Activated T-helper 1 cell treated with anti-CD3 and anti-CD28 coated beads, Interleukin-12 subunit alpha, Interleukin-12 subunit beta, Interleukin-2, Interleukin-4 antibody, amounts not matched to agents 30 ng/mL and 10 ng/mL and 1 ng/mL, durations not matched to agents 14 hours and 24 hours and 36 hours (primary cell): ENCODE measurements at places on chromosomes 7 and 10. TPM values are rescaled to one million over a fixed set of nuclear protein-coding genes. Genes with fewer than 3 reads are reported as not detected.

Gene IFIT5
- 8.7 TPM in 2 replicates for total RNA-seq

Gene PLAC9
- total RNA-seq = not detected in 2 replicates

Gene ENTPD1
- total RNA-seq = 25.8 and 26.3 TPM in 2 replicates

Gene RSPH10B
- 0.81 and 1.1 TPM in 2 replicates for total RNA-seq

Gene HTR5A
- not detected in 2 replicates for total RNA-seq

Gene PRKG1
- not detected in 2 replicates for total RNA-seq

DNA sequence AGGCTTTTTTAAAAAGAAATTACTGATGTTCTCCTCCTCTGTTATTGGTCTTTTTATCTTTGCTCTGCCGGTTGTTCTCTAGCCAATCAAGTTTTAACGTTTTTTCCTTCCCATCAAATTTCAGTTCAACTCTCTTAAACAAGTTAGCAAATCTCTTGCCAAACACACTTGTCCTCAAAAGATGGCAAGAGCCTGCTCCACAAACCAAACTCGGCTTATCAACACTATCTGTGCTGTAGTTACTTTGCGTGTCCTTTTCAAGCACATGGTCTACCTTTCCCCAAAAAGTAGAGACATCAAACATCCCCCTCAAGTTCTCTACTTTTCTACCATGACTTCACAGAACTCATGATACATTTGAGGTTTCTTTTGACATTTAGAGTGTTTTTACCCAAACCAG, 71.3 kb downstream of the OSBPL3 start:
- DNase-seq = no peak

GRCh38 chr7:12351843-12352242, 51.8 kb downstream of the VWDE start:
- no peak for DNase-seq

DNA sequence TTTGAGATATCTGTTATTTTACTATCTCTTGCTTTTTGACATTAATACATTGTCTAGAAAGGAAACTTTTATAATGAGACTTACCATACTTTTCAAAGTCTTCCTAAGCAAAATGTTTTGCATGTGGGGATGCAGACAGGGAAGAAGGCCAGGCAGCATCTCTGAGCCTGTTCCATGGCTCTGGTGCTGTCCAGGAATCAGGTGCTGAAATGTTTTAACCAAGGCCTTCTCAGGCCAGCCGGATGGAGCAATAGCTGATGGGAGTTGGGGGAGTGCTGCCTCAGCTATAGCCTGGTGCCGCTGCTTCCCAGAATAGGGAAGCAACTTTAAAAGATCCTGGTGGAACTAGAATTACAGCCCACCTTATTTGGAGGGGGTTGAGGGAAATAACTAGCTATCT, 38.5 kb downstream of the CRTAC1 start:
- no peak for DNase-seq

DNA sequence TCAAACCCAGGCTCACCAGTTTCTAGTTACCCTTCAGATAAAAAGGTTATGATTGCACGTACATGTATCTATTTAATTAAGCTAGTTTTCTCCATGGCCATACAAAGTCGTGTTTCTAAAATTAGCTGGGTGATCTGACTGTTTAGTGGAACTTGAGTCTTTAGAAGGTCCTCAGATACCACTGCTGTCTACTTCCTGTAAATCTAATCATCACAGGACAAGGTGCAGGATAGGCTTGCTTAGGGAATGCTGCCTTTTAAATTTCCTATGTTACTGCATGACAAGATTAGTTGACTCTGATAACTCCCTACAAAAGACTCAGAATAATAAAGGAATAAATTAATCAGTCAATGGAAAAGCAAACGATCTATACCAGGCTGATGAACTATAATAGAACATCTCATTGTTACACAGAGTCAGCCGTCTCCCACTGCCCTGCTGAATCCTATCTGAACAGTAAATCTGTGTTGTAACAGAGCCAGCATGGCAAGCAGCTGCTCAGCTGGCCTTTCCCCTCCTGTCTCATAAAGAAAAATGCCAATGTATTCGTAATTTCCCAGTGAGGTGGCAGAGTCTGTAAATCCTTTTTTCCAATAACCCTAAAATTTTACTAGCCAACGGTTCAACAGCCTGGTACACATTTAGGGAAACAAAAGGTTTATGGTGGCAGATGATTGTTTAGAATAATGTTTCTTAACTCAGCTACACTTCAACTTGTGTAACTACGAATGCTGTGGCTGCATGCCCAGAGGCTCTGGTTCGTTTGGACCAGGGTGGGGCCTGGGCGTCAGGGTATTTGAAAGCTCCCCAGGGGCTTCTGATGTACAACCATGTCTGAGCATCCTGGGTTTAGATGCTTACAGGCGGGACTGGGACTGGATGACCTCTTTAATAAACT, 318.0 kb downstream of the PAXIP1 start:
- DNase-seq = no peak

GRCh38 chr10:84340187-84340586, 11.8 kb downstream of the CCSER2 start:
- no peak for DNase-seq

DNA sequence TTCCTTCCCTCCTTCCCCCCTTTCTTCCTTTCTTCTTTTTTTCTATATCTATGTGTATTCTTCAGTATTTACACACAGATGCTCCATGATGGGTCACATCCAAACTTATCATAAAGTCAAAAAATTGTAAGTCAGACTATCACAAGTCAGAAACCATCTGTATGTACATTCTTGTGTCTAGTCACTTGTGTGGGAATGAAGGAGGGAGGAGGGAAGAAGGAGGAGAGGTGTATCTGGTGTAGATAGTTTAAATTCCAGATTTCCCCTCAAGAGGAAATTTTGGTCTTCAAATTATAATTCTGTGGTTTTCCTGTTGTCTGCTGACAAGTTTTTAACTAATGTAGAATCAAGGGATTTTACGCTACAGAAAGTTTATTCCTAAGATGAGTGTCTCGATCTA, 287.2 kb downstream of the ETV1 start:
- no peak for DNase-seq

- DNase-seq = no peak
Measured at GRCh38 chr7:155293721-155294510, 3.8 kb upstream of the INSIG1 start.

- no peak for DNase-seq
Measured at GRCh38 chr10:108545921-108546320, 1377.4 kb downstream of the XPNPEP1 start.

DNA sequence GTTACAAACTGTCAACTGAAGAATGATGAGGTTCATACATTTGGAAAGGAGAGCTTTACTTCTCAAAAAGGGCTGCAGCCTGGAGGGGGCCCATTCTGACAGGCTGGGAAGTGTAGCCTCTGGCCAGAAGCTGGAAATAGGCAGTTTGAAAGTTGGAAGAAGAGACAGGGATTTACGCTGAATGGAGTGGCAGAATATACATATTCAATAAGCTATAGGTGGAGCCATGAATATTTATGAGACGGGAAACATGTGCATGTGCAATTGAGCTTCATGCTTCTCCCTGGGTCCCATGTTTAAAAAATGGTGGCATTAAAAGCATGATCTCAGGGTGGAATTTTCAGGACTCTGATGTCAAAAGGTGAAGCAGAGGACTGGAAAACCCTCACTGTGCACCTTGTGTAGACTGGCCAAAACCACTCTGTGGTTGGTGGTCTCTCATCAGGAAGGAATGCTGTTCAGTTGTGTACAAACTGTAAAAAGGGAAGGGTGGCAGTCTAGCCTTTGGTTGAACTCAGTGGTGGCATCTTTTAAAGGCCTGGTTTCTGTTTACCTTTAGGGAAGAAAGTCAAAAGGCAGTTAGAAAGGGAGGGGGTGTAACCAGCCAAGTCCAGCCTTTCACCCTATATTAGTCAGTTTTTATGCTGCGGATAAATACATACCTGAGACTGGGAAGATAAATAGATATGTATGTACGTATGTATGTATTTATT, 7.2 kb upstream of the ACTR3B start:
- no peak for DNase-seq
